Activated CD8-positive, alpha-beta T cell treated with anti-CD3 and anti-CD28 coated beads for 36 hours (primary cell): ENCODE measurements at places on chromosomes 2 and 18. TPM values are rescaled to one million over a fixed set of nuclear protein-coding genes. Genes with fewer than 3 reads are reported as not detected.

Gene INPP1
- total RNA-seq, result 8.5 TPM

DNA sequence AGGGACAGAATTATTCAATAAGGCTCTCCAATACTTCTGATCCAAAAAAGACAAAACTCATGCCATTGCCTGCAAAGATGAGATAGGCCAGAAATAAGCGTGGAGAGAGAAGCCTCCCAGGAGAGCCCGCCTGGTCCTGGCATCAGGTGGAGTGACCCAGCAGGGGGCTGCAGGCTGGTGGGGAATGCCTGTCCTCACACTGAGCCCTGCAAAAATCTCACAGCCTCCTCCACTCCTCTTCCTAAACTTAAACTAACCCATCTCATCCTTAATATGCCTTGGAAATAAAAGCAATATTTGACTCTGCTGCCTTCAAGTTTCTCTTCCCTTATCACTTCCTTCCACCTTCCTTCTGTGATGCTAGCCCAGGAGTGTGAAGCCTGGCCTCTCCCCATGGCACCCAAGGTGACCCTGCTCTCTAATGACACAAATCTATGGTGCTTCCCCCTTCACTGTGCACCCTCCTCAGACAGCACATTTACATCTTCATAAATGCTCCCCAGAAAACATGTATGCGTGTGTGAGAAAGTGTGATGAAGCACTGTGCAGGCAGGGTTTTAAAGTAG lies 218.4 kb downstream of the ANAPC1 start:
- no peak for DNase-seq

GRCh38 chr2:144975881-144976280 lies 456.0 kb upstream of the ZEB2 start:
- no peak for DNase-seq

Gene CXCR4
- total RNA-seq, result 97.0 TPM

- no peak for DNase-seq
Observed at GRCh38 chr2:148022351-148022750, 1.5 kb downstream of the MBD5 start.

- no peak for DNase-seq
Observed at GRCh38 chr18:70994116-70994515, 705.3 kb downstream of the SOCS6 start.

DNA sequence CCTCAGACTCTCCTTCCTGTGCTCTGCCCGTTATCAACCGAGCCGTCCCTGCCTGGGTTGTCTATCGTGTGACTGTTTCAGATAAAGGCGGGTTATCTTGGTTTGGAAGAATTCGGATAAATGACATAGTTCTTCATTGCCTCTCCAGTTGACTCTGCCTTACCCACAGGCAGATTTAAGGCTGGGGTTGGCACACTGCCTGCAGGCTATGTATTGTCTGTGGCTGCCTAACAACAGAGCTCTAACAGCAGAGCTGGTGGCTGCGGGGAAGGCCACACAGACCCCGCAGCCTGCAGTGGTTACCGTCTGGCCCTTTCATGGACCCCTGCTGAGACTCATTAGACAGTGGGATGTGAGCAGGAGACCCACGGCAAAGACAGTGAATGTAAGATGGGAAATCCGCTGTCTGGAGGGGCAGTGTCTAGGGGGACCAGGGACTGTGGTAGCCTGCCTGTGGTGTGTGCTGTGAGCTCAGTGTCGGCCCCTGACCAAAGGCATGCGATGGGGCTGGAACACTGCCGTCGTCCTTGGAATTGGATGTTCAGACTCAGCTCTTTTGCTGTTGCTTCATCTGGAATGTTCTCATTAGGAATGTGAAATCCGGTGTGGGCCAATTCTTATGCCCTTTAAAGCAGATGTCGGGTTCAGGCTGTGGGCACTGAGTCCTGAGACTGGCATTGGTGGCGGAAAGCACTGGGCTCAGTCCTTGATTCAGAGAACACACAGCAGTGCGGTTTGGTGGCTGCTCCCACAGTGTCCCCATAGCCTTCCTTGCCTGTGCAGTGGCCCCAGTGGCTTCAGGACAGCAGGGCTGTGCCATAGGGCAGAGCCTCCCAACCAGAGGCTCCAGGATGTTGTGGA lies 44.5 kb downstream of the SH3RF3 start:
- DNase-seq, result no peak

Gene TCF23
- not detected for total RNA-seq

DNA sequence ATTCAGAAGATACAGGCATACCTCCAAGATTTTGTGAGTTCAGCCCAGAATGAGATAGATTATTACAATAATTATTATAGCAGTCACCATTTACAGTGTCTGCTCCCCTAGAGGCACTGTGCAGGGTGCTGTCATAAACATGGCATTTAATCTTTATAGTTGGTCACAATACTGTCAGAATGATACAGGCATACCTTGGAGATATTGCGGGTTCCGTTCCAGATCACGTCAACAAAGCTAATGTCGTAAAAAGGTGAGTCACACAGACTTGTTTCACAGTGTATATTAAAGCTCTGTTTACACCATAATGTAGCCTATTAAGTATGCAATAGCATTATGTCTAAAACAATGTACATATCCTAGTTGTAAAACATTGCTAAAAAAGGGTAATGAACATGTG lies 45.6 kb downstream of the ZRANB3 start:
- no peak for DNase-seq

GRCh38 chr2:101972621-101973434 lies 18.9 kb upstream of the IL1R2 start:
- no peak for DNase-seq

DNA sequence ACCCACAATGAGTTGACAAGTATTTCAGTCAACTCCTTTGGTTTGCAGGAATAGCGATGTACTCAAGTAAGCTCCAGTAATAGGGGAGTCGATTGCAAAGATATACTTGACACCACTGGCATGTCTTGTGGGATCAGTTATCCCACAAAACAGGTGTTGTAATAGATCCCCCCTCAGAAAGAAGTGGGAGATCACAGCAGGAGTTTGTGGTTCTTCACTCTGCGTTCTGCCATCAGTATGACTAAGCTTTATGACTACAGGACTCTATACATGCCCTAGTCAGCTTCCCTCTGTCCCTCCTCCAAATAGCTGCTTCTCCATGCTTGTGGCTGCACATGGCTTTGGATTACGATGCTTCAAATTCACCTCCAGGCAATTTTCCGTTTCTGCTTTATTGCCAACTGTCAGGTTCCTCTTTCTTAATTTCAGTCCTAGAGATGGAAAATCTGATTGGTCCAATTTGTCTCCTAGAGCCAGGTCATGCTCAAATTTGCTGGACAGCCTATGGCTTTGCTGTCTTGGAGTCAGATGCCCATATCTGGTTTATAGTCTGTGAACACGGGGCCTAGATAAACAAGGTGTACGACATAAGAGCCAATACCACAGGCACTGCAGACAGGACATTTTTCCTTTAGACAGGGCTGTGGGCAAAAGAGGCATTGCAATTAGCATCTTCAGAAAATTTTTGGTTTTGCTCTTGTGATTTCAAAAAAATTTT lies 221.7 kb downstream of the PAX3 start:
- DNase-seq, result no peak

GRCh38 chr2:190822043-190822442 lies 58.6 kb upstream of the GLS start:
- no peak for DNase-seq

Gene CCDC148
- not detected for total RNA-seq

Gene MC4R
- total RNA-seq, result not detected

DNA sequence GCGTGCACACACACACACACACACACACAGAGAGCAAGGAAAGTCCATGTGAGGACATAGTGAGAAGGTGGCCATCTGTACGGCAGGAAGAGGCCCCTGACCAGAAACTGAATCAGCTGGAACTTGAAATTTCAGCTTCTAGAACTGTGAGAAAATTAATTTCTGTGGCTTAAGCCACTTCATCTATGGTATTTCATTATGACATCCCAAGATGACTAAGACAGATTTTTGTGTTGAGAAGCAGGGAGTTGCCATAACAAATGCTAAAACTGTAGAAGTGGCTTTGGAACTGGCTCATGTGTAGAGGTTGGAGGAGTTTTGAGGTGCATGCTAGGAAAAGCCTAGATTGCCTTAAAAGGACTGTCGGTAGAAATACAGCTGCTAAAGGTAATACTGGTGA lies 63.4 kb upstream of the ZBTB7C start:
- DNase-seq, result no peak

- DNase-seq, result peak; percentile 71
Observed at GRCh38 chr2:44016282-44016681, 20.5 kb upstream of the LRPPRC start.

DNA sequence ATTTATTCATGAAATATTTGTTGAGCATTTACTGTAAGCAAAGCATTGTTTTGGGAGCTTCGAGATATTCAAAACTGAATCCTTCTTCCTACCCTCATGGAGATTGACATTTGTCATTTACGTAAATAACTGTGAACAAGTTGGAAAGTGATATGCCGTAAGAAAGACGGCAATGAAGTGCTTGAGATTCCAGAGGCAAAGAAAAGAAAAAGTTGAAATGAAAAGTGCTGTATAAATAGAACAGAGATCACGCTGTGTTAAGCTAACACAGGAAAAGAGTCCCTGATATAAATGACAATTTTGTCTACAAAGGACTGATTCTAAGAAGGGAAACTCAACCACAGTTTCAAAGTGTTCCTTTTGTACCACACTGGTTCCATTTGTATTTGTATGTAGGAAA lies 1.8 kb downstream of the CHRNA1 start:
- DNase-seq, result no peak

- no peak for DNase-seq
Observed at GRCh38 chr18:3816610-3817363, 366.8 kb downstream of the TGIF1 start.

DNA sequence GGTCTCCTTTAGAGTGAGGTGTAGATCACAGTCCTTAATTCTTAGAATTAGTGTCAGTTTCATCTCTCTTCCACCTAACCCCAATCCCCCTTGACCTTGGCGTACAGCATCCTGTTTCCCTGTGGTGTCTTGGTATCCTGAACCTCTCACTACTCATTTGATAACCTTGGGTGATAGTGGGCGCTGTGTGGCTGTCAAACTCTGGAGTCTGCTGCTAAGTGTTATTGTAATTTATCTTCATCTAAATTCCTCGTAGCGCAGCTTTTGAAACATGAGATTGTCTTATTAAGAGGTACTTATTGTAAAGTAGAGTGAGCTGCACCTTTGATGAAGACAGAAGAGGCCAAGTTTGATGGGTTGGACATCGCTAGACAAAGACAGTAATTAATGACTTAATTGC lies 222.6 kb upstream of the SPRED2 start:
- DNase-seq, result no peak

Gene TACR1
- not detected for total RNA-seq

DNA sequence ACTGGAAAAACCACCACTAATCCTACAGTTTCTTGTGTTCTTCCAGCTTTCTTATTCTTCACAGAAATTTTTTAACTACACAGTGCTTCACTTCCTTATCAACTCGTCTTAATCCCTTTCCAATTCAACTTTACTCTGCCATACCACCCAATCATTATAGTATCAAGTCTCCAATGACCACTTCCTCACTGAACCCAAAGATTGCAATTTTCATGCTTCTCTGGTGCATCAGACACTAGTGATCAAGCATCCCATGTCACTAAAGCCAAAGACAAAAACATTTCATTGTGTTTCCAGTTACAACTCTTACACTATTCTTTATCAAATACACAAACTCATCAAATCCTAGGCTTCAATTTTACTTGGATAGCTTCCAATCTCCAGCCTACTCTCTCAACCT lies 9.5 kb downstream of the CHAC2 start:
- no peak for DNase-seq

DNA sequence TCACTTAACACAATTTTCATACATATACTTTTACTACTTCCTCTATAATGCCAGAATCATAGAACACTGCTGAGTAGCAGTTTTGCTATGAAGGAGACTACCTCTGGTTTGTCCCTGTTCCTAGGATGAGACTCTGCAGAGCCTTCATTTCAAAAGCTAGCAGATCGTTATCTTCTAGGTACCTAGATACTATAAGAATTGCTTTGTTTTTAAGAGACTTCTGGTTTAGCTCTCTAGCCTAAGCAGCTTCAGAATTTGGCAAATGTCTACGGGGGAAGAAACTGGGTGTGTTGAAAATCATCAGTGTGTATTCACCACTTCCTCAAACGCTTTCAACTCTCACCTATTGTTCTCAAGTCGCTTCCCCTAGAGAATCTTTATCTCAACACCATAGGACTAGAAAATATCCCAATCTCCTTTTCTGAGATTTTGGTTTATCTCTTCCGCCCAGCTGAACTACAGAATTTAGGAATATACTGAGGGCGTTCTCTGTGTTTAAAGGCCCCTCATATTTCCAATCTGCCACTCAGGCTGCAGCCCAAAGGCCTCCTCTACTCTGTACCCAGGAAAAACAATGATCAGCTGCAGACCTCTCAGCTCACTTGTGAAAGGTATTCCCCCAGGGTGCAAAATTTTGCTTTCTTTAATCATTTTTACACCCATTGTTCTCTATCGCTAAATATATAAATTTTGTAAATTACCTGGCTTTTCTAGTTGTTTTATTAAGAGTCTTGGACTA lies 28.7 kb downstream of the SMAD2 start:
- no peak for DNase-seq

DNA sequence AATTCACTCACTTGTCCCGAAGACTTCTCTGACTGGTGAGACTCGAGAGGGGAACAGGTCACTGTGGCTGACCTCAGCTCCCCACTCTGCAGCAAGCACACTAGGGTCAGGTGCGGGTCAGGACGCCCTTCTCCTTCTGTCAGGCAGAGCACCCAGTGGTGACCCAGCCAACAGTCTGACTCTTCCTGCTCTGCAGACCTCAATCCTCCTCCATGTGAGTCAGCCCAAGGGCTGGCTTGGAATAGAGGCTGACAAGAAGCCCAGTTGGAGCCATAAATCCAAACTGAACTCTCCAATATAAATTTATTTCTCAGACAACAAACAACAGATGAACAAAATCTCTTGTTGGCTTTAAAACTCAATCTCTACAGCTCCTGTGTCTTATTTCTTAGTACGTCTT lies 253.1 kb downstream of the SH3BP4 start:
- DNase-seq, result no peak

GRCh38 chr18:80145196-80145804 lies 36.2 kb downstream of the ADNP2 start:
- DNase-seq, result no peak

Gene HOXD9
- total RNA-seq, result not detected

GRCh38 chr2:42464631-42465030 lies 29.2 kb downstream of the KCNG3 start:
- no peak for DNase-seq

DNA sequence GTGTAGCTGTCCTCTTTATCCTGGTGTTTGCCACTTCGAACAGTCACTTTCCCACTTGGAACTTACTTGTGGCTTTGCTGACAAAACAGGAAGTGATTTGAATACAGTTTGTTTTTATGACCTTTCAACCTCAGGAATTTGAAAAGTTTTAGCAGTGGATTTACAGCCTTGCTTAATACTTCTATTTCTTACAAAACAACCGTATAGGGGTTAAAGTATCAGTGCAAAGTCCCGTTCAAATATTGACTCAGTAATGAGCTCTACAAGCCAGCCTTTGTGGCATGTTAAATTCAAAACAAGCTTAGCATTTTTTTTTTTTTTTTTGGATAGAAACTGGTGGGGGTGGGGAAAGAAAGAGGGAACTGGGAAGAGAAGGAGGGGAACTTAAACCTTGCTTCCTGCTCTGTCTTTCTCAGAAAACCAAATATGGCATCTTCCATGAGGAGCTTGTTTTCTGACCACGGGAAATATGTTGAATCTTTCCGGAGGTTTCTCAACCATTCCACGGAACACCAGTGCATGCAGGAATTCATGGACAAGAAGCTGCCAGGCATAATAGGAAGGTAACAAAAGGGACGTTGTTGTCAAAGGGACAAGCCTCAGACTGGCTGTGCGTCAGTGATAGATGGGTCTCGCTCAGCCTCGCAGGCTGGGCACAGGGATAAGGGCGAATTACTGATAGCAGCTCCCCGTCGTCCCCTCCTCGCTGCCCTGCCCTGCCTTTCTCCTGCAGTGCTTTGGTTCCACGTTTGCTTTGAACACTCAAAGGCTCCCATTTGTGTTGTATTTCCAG lies at the start of gene HNMT:
HNMT (plus strand) TSS at position 408 of the 793 bp plus-strand sequence; CDS start at position 427, 19 bp downstream.
- no peak for DNase-seq
